ENCODE measurements at places on chromosomes 1 and 21.

DNA sequence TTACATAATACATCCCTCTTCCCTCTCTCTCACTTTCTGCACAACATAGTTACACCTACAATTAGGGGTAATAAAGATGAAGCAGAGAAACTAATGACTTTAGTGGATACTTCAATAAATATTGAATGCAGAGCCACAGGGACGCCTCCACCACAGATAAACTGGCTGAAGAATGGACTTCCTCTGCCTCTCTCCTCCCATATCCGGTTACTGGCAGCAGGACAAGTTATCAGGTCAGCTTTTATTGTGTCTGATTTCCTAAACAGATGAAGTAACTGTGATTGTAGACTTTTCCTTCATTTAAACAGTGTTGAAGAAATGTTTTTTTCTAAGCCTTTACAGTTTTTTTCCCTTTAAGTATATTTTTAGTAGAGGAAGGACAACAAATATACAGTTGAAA lies 281.6 kb downstream of the TPR start:
- no peak for DNase-seq

GRCh38 chr1:230288641-230289349 lies 137.3 kb downstream of the PGBD5 start:
- no peak for DNase-seq

DNA sequence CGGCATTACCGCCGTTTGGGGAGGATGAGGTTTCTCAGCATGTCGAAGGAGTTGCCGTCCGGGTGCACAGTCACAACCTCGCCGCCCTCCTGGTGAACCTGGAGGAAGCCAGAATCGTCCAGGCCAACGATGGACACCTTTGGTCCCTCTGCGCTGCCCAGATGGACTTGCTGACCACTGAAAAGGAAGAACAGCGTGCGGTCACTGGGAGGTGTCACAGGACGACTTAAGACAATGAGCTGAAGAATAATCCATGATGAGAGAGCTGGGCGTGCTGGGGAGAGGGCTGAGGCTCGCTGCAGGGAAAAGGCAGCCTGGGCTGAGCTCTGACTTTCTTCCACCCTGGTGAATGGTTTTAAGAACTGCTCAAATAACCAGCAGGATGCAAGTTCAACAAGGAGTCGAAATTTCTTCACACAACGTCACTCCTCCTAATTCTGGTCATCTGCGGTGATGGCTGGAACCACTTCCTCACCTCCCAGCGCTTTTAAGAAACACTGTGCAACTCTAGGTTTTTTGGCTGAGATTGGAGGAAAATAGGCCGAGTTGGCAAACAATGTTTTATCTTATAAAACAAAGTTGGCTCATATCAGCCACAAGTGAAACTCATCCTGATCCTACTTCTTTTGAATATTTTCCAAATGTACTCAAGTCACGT lies 55.5 kb downstream of the SIM2 start:
- no peak for DNase-seq

GRCh38 chr1:87111659-87112371 lies 197.4 kb downstream of the HS2ST1 start:
- no peak for DNase-seq

DNA sequence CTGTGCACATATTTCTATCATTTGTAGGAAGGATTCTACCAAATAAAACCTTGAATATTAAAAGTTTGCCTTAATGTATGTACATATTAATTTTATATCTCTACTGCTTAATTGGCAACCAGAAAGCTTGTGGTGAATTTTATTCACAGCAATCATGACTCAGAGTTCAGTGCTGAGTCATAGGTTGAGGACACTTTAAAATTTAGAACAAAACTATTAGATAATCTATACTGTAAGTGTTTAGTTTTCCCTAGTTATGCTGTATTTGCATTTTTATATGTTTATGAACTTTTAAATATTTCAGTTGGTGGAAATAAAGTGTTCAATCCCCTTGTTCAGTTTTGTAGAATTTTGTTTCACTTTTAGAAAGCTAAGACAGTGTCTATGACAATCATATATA lies 841.5 kb downstream of the KCNT2 start:
- no peak for DNase-seq

- no peak for DNase-seq
Measured at GRCh38 chr1:182598296-182598695, 5.9 kb downstream of the RGS16 start.

GRCh38 chr21:45202889-45203288 lies 84.8 kb downstream of the POFUT2 start:
- DNase-seq, result peak; percentile 28

GRCh38 chr1:12383786-12384185 lies 154.0 kb downstream of the VPS13D start:
- DNase-seq, result no peak

DNA sequence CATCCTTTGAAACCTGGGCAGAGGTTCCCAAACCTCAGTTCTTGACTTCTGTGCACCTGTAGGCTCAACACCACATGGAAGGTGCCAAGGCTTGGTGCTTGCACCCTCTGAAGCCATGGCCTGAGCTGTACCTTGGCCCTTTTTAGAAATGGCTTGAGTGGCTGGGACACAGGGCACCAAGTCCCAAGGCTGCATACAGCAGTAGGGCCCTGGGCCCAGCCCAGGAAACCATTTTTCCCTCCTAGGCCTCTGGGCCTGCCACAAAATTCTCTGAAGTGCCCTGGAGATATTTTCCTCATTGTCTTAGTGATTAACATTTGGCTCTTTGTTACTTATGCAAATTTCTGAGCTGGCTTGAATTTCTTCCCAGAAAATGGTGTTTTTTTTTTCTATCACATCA lies 65.6 kb upstream of the ACTRT2 start:
- DNase-seq, result no peak

DNA sequence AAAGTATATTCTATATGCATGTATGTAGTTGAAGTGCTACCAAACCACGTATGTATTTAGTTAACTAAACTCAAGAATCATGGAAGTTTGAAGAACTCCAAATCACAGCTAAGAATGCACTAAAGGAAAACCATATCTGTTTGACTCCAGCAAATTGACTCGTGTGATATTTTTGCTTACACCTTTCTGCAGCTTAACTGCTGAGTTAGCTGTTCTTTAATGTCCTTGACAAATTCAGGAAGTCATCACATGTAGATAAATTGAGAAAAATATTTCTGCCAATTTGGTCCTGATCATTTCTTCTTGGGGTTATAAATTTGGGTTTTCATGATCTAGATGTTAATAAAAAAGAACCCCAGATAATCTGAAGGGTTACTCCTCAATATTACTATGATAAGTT lies 83.0 kb downstream of the NFIA start:
- DNase-seq, result no peak
